Stimulated activated naive B cell treated with anti-CD40 and anti-IgM and Interleukin-4, amounts not matched to agents 10 μg/mL and 1 μg/mL and 100 μg/mL, for 72 hours (primary cell): ENCODE measurements at places on chromosomes 6 and 20.

DNA sequence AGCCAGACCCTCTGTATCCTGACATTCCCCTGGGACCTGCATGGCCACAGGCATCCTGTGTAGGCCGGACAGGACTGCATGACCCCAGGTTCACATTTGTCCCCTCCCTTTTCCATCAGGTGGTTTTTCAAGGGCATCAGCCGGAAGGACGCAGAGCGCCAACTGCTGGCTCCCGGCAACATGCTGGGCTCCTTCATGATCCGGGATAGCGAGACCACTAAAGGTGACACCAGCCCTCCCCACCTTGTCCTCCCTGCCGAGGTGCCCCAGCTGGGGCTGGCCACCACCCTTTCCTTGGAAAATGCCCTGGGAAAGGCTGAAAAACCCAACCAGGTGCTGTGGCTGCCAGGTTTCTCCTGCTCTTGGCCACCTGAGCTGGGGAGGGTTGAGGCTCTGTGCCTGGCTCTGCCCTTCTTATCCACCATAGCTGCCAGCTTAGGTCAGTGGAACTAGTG lies 27.6 kb downstream of the HCK start:
- DNase-seq: no peak

DNA sequence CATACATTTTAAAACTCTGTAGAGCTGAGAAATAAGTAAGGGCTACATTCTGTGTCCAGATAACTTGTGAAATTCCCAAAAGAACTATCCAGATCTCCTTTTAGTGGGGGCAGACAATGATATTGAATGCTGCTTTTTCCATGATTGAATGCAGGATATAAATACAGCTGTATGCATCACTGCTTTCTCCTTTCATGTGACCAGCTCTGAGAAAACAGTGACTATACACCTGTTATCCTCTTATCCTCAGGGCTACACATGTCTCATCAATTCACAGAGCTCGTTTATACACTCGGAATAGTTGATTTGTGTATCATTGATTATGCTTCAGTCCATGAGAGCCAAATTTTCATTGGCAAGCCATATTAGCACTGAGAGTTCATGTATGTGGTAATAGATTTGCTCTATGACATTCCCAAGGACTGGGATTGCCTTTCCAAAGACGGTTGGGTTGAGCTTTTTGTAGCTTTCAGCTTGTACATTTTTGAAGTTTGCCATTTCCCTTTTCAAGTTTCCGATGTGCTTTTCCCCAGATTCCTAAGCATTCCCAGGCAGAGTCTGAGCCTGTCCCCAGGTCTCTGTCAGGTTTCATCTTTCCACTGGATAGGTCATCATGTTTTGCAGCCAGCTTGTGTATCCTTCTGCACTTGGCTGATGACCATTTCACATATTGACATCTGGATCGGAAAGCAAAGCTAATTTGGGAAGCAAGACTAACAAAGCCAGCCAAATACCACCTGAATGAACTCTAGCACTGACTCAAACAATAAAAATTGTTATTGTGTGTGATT lies 97.7 kb downstream of the RFX6 start:
- DNase-seq: no peak

DNA sequence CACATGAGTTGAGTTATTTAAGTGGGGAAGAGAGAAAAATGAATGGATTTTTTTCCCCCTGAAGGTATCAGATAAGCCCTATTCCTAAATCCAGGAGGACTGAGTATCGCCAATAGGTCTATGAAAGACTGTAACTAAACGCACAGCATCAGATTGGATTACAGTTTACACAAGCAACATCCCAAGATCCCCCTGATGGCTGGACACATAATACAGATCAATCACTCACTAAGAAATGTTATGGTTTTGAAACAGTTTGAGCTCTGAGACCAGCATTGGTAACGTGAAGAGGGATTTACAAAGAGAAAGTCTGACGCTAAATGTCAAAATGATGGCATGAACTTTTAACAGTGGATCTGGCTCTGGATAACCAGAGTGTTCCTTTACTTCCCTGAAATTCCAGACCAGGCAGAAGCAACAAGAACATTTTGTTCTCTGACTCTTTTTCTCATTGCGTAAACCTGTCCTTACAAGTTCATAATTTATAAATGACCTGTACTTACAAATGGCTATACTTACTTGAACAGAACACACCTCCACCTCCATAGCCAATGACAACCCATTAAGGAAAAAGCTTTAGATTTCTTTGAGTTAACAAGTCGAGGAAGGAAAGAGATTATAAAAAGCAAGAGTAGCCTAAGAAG lies 131.8 kb upstream of the BEND3 start:
- DNase-seq: no peak

DNA sequence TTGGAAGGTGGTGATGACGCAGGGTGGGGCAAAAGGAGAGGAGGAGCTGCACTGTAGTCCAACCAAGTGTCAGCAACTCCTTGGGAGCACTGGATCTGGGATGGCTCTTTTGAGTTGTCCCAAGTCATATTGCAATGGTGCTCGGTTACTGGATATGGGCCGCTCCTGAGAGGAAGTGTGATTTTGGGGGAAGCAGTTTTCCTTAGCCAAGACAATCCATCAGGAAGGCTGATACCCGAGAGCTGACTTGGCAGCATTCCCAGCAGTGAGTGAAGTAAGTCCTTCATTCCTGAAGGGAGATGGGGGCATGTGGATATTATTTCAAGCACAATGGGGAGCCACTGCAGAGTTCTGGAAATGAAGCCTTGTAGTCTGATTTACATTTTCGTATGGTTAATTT lies 354.1 kb downstream of the RFPL4B start:
- no peak for DNase-seq

GRCh38 chr6:35044761-35045421 lies 96.2 kb downstream of the TCP11 start:
- DNase-seq: no peak

- no peak for DNase-seq
Measured at GRCh38 chr20:44342248-44342647, 5.4 kb downstream of the R3HDML start.

GRCh38 chr6:29742127-29742526 lies 18.9 kb downstream of the HLA-F start:
- no peak for DNase-seq

DNA sequence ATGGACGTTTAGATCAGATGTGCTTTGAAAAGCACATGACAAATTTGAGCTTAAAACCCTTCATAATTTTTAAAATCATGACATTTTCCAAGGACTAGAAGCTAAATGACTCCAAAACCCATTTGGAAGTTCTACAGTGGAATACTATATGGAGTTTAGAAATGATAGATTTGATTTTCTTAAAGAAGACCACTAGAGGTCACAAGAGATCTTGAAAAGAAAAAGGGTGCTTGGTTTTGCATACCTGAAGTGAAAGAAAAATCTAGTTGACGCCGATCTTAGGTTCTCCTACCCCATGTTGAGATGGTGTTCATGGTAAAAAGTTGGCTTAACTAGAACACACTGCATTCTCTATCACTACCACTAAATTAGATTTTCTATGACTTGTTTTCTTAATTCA lies 31.5 kb downstream of the CFAP61 start:
- DNase-seq: no peak

DNA sequence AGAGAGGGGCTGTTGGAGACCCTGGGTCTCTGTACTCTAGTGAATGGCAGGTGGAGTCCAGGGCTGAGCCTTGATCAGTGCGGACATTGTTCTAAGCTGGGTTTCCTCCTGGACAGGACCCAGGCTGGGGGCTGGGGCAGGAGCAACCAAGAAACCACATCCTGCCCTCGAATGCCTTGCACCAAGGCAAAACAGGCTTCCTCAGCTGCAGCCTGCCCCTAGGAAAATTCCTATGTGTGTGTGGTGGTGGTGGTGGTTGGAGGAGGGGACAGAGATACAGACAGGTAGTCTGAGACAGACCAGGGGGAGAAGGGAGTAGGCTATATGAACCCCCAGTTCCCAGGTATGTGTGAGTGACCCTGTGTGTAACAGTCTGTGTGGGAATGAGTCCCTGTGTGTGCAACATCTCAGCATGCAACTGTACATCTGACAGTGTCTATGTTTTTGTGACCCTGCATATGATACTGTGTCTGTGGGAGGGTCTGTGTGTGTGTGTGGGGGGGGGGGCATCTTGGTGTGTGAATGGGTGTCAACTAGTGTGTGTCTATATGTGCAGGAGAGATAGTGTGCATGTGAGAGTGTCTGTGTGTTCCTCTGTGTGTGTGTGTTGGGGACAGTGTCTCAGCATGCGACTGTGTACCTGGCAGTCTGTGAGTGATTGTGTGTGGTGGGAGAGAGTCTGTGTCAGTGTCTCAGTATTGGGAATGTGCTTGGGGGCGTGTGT lies 3.0 kb downstream of the GLP1R start:
- DNase-seq: no peak

DNA sequence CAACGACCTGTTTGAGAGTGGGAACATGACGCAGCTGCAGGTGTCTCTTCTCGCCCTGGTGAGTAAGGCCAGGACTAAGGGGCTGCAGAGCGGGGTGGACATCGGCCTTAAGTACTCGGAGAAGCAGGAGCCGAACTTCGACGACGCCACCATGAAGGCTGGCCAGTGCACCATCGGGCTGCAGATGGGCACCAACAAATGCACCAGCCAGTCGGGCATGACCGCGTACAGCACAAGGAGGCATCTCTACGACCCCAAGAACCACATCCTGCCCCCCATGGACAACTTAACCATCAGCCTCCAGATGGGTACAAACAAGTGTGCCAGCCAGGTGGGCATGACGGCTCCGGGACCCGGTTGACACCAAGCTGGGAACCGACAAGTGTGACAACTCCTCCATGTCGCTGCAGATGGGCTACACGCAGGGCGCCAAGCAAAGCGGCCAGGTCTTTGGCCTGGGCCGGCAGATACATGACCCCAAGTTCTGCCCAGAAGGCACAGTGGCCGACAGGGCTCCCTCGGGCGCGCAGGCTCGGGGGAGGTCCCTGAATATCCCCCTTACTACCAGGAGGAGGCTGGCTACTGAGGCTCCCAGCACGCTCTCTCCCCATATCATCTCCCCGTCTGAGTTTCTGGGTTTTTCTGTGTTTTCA lies 15.9 kb upstream of the AMD1 start:
- no peak for DNase-seq
